ENCODE measurements at places on chromosomes 11 and 22.

DNA sequence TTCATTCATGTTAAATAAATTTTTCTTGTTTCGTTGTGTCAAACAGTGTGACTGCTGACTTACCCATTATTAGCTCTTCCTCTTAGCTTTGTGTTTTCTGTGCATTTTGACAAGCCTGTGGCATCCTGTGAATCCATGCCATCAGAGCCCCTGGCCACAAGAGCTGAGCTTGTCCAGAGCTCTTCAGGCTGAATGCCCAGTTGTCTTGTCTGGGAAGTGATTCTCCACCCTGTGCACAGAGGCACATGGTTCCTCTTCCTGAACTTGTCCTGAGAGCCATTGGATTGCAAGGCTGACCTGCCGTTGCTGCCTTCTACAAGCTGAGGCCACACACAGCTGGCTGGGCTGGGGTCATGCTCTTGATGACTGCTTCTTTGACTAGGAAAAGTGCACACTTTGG is 64.1 kb downstream of the PPP6R3 start:
- no peak for DNase-seq

DNA sequence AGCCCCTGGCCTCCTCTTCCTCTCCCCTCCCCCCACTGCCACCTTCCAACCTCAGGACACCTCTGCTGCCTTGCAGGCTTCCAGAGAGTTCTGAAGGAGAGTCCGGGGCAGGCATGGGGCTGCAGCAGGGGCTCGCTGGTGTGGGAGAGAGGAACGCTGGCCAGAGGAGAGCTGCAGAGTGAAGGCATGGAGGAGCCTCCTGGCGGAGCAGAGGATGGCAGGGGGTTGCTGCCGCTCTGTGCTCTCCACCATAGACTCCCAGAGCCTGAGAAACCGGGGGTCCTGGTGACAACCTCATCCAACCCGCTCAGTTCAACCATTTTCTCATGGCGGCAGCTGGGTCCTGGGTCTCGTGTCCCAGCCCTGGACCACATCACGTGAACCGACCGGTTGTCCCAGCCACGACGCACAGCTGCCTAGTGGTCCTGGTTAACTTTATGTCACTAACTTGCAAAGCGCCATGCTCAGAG is 17.5 kb downstream of the MRGPRG start:
- DNase-seq: no peak

- DNase-seq: no peak
These were observed 7.5 kb downstream of the BDNF start for GRCh38 chr11:27692781-27693180.

GRCh38 chr11:73185680-73186293 is 32.3 kb upstream of the P2RY2 start:
- DNase-seq: peak; percentile 87

DNA sequence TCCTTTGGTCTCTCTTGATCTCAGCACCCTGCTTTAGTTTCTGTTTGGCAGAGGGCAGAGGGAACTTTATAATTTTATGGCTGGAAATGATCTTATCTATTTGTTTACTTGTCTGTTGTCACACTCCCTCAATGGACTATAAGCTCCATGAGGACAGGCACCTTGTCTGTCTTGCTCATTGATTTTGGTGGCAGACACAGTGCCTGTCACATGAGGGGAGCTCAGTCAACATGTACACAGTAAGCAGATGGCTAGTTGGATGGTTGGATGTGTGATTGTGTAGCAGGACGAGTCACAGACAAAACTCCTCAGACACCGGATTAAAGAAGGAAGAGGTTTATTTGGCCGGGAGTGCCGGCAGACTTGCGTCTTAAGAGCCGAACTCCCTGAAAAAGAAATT is 80.4 kb downstream of the MYO18B start:
- DNase-seq: no peak

DNA sequence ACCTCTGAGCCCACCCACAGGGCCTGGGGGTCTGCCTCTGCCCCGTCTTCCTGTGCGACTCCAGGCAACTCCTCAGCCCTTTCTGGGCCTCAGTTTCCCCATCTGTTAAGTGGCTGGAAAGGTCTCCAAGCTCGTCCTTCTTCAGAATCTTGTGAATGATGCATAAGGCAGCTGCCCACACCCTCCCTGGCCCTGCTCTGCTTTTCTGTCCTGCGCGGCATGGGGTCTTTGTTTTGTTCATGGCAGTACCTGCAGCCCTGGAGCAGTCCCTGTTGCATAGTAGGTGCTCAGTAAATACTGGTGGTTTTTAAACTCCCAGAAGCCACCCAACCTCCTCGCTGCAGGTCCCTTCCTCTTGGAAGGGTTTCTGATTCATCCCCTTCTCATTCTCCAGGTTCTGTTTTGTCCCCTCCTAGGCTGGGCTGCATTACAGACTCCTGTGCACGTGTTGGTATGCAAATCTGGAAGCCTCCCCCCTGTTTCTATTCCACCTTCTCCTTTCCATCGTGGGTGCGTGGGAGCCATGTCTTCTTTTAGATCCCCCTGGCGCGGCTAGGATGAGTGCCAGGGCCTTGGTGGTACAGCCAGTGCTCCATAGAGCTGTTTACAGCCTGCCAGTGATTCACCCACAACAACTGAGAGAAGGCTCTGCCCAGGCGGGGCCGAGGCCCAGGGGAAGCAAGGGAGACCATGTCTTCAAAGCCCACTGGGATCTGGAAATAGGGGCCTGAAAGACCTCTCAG is 19.3 kb upstream of the SYT7 start:
- no peak for DNase-seq

DNA sequence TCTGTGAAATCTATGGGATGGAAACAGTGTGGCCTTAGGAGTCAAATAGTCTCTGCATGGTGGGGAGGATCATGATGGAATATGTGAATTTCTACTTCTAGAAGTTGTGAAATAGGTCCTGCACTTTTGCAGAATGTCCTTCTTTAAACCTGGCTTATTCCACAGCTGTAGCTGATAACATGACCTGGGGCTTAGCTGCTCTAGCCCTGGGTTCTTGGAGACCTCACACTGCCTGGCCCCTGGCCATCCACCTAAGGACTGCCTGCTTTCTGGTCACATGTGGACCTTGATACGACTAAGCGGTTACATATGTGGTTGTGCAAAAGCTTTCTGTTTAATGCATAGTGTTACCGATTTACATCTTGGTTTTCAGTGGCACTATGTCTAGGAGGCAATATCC is 88.2 kb downstream of the SWAP70 start:
- no peak for DNase-seq

DNA sequence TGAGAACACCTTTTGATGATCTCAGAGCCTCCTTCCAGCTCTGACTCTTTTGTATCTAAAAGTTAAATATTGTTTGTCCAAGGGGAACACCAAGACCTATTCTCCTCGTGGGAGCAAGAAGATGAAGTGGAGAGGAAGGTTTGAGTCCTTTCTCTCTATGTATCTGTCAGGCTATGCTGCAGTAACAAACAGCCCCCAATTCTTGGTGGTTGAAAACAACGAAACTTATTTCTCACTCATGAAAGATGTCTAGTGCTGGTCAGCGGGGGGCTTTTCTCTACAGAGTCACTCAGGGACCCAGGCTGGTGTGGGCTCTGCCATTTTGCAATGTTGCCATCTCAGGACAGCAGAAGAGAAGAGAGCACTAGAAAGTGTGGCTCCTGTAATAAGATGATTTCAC is 6.2 kb upstream of the CRYBB2 start:
- DNase-seq: no peak

DNA sequence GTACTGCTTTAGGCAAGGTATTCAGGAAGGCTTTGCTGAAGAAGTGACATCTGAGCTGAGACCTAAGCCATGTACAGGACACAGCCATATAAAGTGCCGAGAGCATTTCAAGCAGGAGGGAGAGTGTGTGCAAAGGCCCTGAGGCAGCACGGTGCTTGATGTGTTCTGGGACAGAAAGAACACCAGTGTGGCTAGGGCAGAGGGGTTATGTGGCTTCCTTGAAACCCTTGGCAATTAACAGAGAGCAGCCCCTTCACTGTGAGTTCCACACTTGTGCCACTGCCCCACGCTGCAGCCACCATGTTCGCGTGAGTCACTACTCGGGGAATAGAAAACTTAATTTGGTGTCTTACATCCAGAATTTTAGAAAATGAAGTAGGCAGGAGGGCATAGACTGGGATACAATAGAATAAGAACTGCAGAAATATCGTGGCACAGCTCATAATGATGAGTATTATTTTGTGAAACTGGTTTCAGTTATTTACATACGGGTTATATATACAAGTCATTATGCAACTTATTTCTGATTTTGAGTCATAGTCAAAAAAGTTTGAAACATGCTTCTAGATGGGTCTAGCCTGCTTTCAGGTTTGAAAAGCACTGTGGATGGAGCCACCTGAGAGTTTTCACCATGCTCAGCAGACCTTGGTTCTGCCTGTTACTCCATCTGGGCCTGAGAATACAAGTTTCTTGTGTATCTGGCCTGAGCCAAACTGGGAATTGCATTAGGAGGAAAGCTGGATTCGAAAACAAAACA is 11.8 kb downstream of the IL10RA start:
- DNase-seq: no peak

- no peak for DNase-seq
These were observed 3.1 kb downstream of the DRD4 start for GRCh38 chr11:640021-640706.

DNA sequence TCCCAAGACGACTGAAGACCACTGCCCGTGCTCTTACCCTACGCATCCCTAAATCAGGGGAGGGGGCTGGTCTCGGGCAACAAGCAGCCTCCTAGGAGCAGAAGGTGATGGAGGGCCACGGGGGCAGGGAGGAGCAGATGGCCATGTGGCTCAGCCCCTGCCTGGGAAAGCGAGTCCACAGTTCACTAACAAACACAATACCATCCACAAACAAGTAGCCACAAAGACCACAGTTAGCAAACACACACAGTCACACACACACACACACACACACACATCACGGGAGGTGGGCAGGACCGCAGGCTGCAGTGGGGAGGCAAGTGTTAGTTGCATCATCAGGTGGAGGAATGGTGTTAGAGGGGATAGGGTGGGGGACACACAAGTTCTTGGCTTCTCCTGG is 13.2 kb upstream of the FXYD2 start:
- no peak for DNase-seq

- DNase-seq: no peak
These were observed 30.6 kb upstream of the QSER1 start for GRCh38 chr11:32861850-32862577.

DNA sequence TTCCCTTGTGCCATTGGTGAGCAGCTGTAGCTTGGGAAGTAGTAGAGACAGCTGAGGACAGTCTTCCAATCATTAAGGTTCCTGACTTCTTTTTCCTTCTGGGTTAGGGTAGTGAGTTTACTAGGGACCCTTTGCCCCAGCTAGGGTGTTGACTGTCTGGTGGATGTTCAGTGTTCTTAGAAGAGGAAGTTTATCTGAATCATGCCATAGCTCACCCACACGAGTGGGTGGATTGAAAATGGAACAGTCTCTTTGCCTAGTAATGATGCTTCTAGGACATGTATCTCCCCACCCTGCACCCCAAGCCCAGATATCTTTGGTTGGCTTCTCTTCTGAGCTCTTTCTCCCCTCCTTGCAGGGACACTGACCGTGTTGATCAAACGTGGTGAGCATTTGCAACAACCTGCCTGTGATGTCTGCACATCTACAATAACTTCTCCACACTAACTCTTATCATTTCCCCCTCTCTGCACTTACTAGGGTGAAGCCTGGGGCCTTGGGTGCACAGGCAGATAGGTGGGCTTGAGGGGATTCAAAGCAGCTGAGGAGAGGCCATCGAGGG is 57.1 kb upstream of the HORMAD2 start:
- DNase-seq: no peak

- DNase-seq: peak; percentile 17
These were observed at the start of gene MMP11 for GRCh38 chr22:23772649-23773473. MMP11 (plus strand) TSS chr22:23772849; CDS start chr22:23772871, 22 bp downstream.

DNA sequence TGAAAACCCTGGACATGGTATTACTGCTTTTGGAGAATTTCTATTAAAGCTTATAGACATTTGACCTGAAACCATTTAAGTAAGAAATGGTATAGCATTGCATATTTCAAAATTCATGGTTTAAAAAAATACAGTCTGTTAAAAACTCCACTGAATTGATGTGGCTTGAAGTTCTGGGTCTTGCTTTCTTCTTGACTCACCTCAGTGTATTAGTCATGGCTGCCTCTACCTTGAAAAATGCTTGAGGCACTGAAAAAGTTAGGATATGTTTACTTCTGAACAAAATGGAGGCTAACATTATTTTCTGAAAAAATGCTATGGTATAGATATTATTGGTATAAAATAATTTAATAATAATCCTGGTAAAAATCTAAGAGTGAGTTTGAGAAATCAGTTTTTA is 349.2 kb downstream of the AASDHPPT start:
- peak; percentile 70 for DNase-seq

DNA sequence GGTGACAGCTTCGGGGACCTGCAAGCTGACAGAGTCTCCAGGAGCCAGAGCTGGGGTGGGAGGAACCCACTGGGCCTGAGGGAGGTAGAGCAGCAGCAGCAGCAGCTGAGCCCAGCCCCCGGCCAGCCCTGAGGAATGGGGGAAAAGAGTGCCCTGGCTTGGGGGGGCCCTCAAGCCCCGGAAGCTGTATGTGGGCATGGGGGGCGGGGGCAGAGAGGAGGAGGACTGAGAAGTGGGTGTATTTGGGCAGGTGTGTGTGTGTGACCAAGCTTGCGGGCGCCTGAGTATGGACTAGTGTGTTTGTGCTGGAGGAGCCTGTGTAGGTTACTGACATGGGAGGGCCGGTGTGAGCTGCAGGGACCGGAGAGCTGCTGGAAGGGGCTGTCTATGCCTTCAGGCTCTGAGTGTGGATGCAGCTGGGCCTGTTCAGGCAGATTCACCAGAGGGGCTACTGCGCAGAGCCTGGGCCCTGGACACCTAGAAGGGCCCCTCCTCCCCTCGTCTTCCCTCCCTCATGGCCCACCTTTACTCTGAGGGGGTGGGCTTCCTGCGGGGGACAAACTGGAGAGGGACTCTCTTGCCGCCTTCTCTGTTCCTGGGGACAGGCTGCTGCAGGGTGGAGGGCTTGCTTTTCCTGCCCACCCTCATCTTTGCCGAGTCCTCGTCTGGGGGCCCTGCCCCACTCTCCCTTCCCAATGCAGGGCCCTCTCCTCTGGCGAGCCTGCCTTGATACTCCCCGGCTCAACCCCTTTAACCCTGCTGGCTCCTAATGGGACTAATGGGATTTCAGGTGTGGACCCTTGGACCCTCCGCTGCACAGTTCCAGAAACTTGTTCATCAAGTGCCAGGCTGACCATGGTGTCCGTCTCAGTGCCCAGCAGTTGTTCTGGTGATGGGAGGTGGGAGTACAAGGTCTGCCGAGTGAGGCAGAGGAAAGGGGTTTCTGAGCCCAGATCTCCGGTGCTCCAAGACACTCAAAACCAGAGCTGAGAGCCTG is 28.2 kb downstream of the ST3GAL4 start:
- DNase-seq: no peak

GRCh38 chr11:102552020-102552419 is 21.5 kb upstream of the MMP7 start:
- no peak for DNase-seq

GRCh38 chr11:90594658-90595057 is 371.8 kb upstream of the CHORDC1 start:
- DNase-seq: no peak

- DNase-seq: no peak
These were observed 701 bp downstream of the TMEM216 start for GRCh38 chr11:61392981-61393595.

- peak; percentile 37 for DNase-seq
These were observed 131.2 kb downstream of the BUD13 start for GRCh38 chr11:116641561-116642045.

- no peak for DNase-seq
These were observed 17.1 kb upstream of the CSRP3 start for GRCh38 chr11:19218786-19219460.

Measured in epithelial cell of esophagus (primary cell).